SJSA1 (cell line): ENCODE measurements at places on chromosomes 13 and 19.

DNA sequence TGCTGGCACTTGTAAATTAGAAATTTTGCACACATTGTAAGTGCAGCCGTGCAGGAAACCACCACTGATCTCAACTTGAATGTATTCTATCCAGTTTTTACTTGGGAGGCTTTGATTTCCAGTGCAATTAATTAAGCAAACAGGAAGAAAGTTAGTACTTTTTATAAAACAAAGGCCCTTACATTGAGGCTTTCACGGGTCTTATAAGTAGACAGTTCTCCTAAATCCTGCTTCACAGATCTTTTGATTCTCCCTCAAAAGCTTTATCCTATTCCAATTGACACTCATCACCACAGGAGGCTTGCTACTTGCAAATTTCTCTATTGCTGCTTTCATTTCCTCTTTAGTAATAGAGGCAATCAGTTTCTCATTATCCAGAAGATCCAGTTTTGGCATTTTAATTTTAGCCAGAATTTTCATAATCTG is 90.1 kb downstream of the ERCC5 start:
- no peak for DNase-seq

DNA sequence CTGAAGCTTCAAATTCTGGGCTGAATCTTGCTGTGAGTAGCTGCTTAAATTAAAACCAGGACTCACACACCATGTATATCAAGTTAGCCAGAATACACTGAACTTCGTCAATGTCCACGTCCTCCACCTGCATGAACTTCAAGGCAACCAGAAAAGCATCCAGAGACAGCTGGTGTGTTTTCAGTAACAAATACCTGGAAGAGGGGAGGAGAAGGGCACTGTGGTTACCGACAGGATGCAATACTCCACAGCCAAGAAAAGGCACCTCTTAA is 20.4 kb downstream of the PROZ start:
- DNase-seq, result no peak

DNA sequence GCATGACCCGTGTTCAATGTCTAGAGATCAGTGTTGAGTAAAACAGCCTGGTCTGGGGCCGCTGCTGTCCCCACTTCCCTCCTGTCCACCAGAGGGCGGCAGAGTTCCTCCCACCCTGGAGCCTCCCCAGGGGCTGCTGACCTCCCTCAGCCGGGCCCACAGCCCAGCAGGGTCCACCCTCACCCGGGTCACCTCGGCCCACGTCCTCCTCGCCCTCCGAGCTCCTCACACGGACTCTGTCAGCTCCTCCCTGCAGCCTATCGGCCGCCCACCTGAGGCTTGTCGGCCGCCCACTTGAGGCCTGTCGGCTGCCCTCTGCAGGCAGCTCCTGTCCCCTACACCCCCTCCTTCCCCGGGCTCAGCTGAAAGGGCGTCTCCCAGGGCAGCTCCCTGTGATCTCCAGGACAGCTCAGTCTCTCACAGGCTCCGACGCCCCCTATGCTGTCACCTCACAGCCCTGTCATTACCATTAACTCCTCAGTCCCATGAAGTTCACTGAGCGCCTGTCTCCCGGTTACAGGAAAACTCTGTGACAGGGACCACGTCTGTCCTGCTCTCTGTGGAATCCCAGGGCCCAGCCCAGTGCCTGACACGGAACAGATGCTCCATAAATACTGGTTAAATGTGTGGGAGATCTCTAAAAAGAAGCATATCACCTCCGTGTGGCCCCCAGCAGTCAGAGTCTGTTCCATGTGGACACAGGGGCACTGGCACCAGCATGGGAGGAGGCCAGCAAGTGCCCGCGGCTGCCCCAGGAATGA is 1.5 kb upstream of the CEACAM5 start:
- DNase-seq, result peak; percentile 59

GRCh38 chr19:17497149-17497798 is 14.2 kb upstream of the PGLS start:
- no peak for DNase-seq

DNA sequence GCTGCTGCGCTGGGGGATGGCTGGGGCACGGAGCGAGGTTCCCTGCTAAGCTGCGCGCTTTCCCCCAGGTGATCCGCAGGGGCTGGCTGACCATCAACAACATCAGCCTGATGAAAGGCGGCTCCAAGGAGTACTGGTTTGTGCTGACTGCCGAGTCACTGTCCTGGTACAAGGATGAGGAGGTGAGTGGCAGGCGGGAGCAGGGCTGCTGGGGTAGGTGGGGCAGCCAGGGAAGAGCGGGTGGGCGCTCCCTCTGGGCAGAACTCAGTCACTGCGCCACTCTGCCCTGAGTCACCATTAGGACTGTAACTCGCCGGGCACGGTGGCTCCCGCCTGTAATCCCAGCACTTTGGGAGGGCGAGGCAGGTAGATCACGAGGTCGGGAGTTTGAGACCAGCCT is 23.8 kb downstream of the TMED1 start:
- peak; percentile 46 for DNase-seq

- DNase-seq, result peak; percentile 36
Measured at GRCh38 chr13:110835721-110836604, 78.9 kb downstream of the ANKRD10 start.

DNA sequence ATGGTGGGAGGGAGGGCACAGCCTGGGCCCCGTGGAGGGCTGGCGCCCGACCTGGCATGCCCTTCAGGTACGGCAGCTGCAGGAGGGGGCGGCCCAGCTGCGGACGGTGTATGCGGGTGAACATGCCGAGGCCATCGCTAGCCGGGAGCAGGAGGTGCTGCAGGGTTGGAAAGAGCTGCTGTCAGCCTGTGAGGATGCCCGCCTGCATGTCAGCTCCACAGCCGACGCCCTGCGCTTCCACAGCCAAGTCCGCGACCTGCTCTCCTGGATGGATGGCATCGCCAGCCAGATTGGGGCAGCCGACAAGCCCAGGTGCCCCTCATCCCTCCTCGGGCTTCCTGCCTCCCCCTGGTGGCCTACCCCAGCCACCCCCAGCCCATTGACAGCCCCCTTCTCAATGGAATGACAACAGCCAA is 16.6 kb upstream of the SHKBP1 start:
- no peak for DNase-seq

DNA sequence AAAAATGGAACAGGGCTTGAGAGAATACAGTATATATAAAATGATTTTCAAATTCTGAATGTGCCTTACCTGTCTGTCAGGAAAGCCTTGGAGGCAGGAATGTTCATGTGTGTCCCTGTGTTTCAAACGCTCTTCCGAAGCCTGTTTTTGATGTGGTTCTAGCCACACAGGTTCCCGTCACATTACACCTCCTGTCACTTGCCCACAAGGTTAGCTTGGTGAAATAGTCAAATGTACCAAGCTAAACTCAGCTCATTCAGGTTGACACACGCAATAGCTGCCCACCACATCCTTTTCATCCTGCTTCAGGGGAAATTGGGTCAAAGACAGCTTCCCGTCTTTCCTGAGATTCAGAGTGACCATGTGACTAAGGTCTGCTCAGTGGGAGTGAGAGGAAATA is 574.0 kb downstream of the EFNB2 start:
- DNase-seq, result no peak

- DNase-seq, result peak; percentile 70
Measured at GRCh38 chr13:83753912-83754624, 128.2 kb downstream of the SLITRK1 start.

- DNase-seq, result no peak
Measured at GRCh38 chr13:112968910-112969691, at the start of gene MCF2L. MCF2L (plus strand) TSS chr13:112969214; CDS start chr13:112969380, 166 bp downstream.

DNA sequence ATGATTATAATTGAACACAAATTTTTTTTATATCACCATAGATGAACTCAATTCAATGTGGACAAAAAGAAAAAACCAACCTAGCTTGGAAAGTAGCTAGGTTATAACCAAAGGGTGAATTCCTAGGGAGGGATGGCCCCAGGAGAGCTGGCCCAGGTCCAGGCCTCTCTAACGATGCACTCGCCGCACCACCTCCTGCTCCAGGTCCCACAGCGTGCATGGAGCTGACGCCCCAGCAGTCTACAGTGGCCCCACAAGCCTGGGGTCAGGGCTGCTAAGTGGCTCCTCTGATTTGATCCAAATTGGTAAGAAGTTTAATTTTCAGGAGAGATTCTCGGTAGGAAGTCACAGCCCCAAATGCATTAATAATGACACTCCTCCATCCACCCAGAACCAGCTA is 48.8 kb downstream of the TSHZ3 start:
- no peak for DNase-seq

GRCh38 chr19:11159598-11160439 is 4.2 kb upstream of the SPC24 start:
- DNase-seq, result no peak

- no peak for DNase-seq
Measured at GRCh38 chr19:14310055-14310454, 71.2 kb upstream of the ADGRE5 start.

GRCh38 chr19:55578761-55579747 is 1.6 kb downstream of the ZNF579 start:
- no peak for DNase-seq

DNA sequence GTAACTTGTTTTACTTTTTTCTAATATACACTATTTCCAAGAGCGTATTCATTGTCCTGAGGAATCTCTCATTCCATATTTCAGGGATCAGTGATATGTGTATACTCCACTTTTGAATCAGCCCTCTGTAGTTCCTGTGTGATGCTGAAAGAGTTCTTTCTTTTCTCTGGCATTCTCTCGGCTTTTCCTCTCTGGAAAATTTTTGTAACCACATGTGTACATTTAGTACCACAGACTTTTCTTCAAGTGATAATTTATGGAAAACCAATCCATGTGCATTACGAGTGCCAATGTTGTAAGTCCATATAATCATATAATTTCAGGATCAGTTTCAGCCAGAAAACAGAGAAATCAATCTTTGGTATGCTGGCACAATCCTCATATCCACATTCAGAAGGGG is 102.2 kb upstream of the MBNL2 start:
- no peak for DNase-seq

- no peak for DNase-seq
Measured at GRCh38 chr19:43597876-43598275, 1.5 kb downstream of the ZNF576 start.

DNA sequence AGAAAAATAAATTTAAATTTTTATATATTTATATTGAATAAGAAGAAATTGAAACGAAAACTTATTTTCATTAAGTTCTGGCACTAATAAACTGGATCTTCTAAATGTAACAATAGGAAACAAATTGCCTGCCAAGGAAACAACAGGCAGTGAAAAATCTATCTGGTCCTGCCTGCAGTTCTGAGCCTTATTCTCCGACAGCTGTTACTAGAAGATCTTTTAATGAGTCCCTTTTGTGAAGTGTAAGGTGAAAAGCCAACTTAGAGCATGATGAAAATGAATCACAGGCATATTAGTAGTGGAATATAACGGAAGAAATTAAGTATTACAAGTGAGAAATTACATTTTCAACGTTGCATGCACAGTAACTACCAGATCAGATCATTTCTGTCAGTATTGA is 1002.7 kb upstream of the PCDH20 start:
- no peak for DNase-seq

GRCh38 chr13:42876270-42876714 is 94.9 kb downstream of the FAM216B start:
- peak; percentile 43 for DNase-seq

GRCh38 chr19:28541029-28541428 is 671.9 kb downstream of the UQCRFS1 start:
- no peak for DNase-seq

- DNase-seq, result peak; percentile 19
Measured at GRCh38 chr19:32566246-32566830, 14.7 kb upstream of the PDCD5 start.

DNA sequence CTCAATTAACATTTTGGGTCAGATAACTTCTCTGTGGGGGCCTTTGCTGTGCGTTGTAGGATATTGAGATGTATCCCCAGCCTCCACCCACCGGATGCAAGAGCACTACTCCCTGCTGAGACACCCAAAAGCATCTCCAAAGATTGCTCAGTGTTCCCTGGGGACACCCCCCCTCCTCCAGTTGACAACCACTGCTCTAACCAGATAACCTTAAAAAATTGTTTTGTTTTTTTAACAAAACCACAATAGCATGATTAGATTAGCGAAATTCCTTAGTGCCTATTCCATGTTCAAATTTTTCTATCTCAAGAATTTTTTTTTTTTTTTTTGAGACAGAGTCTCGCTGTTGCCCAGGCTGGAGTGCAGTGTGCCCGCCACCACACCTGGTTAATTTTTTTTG is 2.6 kb upstream of the EPN1 start:
- no peak for DNase-seq

DNA sequence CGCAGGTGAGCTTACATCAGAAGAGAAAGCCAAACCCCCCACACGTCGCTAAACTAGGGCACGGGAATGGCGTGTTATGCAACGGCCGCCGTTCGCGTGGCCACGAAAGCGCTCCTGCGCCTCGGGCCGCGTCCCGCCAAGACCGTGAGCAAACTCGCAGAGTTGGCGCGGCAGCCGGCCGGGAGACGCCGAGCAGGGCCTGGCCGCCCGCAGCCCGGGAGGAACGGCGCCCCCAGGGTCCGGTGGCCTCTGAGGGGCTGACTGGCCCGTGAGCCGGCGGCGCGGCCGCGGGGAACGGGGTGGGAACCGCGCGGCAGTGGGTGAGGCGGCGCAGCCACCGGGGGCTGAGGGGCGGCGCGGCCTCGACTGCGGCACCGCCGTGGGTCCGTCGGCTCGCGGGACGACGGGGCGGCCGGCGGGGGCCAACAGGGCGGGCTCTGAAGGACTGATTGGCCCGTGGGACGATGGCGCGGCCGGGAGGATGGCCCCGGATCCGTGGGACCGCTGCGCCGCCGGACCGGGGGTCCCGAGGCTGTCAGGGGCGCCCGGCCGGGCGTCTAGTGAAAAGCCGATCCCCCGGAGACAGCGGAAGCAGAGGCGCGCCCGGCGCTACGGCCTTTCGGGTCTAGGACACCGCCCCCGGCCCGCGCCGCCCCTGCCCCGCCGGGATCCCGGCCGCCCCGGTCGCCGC is 903 bp downstream of the LATS2 start:
- peak; percentile 33 for DNase-seq

- DNase-seq, result no peak
Measured at GRCh38 chr13:47218611-47219010, 321.8 kb upstream of the HTR2A start.

GRCh38 chr13:95787356-95788099 is 110.6 kb downstream of the DNAJC3 start:
- no peak for DNase-seq

DNA sequence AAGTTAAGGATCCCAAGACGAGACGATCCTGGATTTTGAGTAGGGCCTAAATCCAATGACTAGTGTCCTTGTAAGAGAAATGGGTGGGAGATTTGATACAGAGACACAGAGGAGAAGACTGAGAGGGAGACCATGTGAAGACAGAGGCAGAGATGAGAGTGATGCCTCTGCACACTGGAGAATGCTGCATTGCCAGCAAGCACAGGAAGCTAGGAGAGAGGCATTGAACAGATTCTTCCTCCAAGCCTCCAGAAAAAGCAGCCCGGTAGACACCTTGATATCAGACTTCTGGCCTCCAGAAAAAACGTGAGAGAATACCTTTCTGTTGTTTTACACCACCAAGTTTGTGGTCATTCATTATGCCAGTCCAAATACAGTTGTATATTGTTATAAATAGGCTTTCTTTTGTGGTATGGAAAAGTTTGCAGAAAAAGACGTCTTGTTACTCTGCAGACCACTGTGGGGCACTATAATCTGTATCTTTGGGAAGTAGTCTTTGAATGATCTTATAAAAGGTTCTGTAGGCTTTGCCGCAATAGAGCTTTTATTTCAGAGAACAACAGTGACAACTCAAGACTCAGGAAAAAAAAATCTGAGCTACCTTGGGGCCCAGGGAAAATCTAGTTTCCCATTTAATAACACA is 17.9 kb upstream of the RFC3 start:
- no peak for DNase-seq
